ENCODE measurements at places on chromosomes 3 and 15. TPM values are rescaled to one million over a fixed set of nuclear protein-coding genes. Genes with fewer than 3 reads are reported as not detected.

Gene EIF4A2
- total RNA-seq: 564 TPM

Gene NOX5
- total RNA-seq: 0.09 TPM

Gene GOLGA8K
- 0.09 TPM for total RNA-seq

Gene CLASP2
- total RNA-seq: 34.4 TPM

Gene ARIH2
- 56.5 TPM for total RNA-seq

Gene FBXW12
- total RNA-seq: not detected

Gene ACOX2
- total RNA-seq: 25.8 TPM

Gene CLK3
- 41.4 TPM for total RNA-seq

Gene PRICKLE2
- total RNA-seq: 59.9 TPM

Gene DCLK3
- under 0.01 TPM for total RNA-seq

Gene PTPRG
- 42.1 TPM for total RNA-seq

Gene CCR1
- 1.3 TPM for total RNA-seq

Gene TEX55
- not detected for total RNA-seq

Gene PLA2G4E
- not detected for total RNA-seq

Gene A4GNT
- not detected for total RNA-seq

Gene VILL
- 6.7 TPM for total RNA-seq

Gene CASR
- not detected for total RNA-seq

Gene CDHR4
- under 0.01 TPM for total RNA-seq

Gene LRTM1
- not detected for total RNA-seq

Gene POLQ
- total RNA-seq: 1.8 TPM

Gene GOLGA6L26
- not detected for total RNA-seq

Gene ATP13A5
- not detected for total RNA-seq

Gene CLSTN2
- total RNA-seq: 0.14 TPM

Gene OIP5
- total RNA-seq: 0.74 TPM

Gene TMIE
- total RNA-seq: 0.09 TPM

Gene CD200
- 4.0 TPM for total RNA-seq

Gene ANKDD1A
- total RNA-seq: 3.3 TPM
